ENCODE measurements at places on chromosomes 16 and 17. TPM values are rescaled to one million over a fixed set of nuclear protein-coding genes. Genes with fewer than 3 reads are reported as not detected.

GRCh38 chr17:59427996-59428395 lies 96.5 kb downstream of the YPEL2 start:
- DNase-seq: no peak

DNA sequence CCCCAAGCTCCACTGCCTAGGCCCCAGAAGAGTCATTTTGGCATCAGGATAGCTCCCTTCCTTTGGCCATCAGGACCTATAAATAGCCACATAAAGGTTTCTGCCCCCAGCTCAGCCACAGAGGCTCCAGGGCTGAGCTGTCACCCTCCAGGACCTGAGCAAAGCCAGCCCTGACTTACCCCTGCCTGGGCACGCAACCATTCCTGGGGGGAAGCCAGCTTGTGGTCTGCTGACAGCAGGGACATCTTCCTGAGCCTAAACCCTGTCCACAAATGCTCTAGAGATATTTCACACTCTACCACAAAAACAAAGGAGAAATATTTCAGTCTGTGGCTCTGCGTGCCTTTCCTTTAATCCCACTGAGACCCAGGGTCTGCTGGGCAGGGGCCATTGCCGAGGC lies 123.7 kb upstream of the CCL2 start:
- DNase-seq: no peak

The SP6 gene
- total RNA-seq: 0.74 TPM

The TMEM114 gene
- 1.8 TPM for total RNA-seq

GRCh38 chr17:39639566-39640458 lies 2.9 kb downstream of the STARD3 start:
- DNase-seq: no peak

The TSNAXIP1 gene
- total RNA-seq: 14.5 TPM

The TAC4 gene
- not detected for total RNA-seq

DNA sequence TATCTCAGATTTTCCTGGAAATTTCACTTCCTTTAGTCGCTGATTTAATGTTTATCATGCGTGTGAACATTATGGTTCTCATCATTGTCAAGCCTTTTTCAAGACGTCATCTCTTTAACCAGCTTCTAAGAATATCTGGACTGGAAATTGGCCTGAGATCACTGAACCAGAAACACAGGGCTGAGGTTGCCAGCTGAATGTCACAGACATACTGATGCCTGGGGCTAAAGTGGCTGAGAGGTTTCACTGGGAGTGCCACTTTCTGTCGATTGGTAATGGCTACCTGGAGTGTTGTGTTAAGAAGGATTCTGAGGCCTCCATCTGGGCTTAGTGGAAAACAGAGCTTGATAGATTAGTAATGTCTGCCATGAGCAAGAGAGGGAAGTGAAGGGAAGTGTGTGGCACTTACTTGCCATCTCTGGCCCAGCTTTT lies 54.2 kb downstream of the CRISPLD2 start:
- DNase-seq: no peak

The RNU2-1 gene
- 7,668 TPM for total RNA-seq

The OR3A3 gene
- total RNA-seq: not detected

The NOXO1 gene
- 1.5 TPM for total RNA-seq

DNA sequence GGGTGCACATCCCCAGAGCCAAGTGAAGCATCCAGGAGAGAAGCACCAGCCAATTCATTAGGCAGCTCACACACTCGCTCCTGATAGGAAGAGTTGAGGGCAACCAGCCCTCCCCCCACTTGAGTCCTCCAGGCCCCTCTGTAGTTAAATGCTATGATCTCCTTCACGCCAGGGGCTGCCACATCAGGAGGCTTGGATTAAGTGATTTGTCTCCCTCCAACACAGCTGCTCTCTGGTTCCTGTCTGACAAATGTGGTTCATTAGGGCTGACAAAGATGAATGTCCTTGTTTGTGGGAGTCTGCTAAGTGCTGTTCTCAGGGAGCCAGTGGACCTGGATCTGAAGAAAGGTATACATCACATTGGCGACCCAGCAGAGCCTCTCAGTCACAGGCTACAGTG lies 94.5 kb upstream of the WSCD1 start:
- no peak for DNase-seq

The MPP3 gene
- 12.6 TPM for total RNA-seq

DNA sequence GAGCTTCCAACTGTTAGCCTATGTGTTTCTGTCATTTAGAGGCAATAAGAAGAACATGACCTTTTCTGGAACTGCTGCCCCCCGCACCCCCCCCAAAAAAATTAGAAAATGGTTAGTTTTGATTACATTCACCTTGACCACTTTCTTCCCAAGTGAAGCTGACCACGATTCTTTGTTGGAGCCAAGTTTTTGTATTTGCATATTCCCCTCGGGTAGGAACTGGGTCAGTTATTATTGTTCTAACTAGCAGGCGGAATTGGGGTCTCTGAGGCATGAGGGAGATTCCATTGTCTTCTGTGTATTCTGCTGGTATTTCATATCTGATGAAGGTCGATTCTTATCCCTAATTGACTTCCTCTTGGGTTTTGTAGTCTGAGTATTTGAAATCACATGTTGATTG lies 231.6 kb downstream of the PRKCA start:
- no peak for DNase-seq

The WDR45B gene
- 77.6 TPM for total RNA-seq

The DHX58 gene
- total RNA-seq: 0.43 TPM

The IGFALS gene
- 1.2 TPM for total RNA-seq

DNA sequence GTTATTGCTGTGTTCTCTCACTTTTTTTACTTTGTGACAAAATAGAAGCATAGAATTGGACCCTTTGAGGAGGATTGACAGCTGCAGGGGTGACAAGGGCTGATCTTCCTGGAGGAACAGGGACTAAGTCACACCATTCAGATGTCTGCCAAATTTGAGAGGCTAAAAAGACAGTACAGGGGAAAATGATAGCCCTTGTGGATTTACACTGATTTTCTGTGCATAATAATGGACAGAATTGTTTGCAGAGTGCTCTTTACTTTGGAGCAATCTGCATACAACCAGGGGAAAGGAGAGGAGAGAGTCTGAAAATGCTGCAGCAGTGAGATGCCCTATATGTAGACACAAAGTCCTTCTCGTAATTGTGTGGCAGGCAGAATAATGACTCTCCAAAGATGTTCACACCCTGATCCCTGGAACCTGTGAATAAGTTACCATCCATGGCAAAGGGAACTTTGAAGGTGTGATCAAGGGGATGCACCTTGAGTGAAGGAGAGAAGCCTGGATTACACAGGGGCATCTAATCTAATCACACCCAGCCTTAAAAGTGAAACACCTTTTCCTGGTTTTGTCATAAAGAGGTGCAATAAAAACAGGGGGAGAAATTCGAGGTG lies 221.4 kb upstream of the CPHXL start:
- DNase-seq: no peak

DNA sequence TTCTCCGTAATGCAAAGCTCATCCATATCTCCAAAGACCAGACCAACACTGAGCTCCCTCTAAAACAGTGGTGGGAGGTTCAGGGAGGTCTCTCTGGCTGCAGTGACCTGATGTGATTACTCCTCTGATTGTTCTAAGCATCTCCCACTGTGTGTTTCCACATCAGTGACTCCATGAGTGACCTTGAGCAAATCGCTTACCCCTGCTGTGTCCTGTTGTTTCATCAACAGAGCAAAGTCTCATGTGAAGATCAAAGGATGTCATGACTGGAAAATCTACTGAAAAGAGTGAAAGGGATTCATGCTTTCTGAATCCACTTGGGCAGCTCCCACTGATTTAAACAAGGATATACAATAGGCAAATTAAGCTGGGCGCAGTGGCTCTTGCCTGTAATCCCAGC lies 352.9 kb downstream of the TMEM114 start:
- no peak for DNase-seq
